ENCODE measurements at places on chromosomes 6 and 20.

GRCh38 chr6:45707176-45707575 is 308.5 kb downstream of the CLIC5 start:
- DNase-seq: no peak

GRCh38 chr6:17601386-17601703 is 1.2 kb downstream of the FAM8A1 start:
- no peak for DNase-seq

DNA sequence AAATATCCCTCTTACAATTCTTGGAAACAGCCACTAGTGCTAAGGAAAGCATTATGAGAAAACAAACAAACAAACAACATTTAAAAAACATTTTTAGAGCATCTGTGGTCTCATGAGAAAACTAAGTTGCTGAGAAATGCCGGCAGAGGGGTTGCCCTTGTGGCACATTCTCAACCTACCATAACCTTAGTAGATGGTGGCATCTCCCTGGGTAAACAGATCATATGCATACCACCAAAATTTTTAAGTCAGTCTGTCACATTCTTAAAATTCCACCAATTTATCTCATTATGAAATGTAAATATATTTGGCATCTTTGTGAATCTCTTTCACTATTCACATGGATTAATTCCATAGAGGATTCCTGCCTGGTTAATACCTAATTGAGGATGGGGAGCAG is 575.7 kb upstream of the MARCKS start:
- no peak for DNase-seq

GRCh38 chr6:118277631-118278030 is 270.5 kb upstream of the PLN start:
- no peak for DNase-seq

GRCh38 chr20:48828734-48829460 is 1.1 kb upstream of the PREX1 start:
- DNase-seq: no peak

GRCh38 chr20:61802721-61803311 is 262.9 kb downstream of the TAF4 start:
- DNase-seq: no peak

DNA sequence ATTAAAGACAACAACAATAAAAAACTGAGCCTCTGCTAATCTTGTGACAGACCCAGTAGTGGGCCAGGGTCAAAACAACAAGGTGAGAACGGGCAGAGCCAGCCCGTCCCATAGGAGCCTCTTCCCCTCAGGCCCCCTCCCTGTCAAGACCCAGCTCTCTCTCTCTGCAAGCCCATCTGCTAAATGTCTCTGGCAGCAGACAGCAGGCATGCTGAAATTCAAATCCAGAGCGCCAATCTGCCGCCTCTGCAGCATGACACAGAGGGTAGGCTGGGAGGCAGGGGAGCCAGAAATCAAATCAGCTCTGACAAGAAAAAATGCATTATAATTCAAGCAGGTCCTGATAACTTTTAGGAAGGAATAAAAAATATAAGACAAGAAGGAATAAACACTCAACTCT is 26.3 kb downstream of the METTL24 start:
- DNase-seq: no peak

DNA sequence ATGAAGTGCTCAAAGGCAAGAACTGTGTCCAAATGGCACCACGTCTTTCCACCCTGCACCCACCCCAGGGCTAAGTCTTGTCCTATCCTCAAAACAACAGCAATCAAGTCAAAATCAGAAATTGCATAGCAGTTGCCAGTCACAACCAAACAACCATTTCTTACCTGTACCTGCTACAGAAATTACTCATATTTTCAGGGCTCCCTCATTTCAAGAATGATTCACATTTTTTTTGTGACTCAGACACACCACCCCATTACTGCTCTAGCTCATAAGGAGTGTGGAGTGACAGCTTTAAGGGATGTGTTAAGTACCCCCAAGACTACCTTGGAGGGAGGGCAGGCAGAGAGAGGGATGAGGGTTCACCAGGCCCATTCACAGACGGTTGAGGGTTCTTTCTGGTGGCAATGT is 111.7 kb downstream of the TRERF1 start:
- no peak for DNase-seq

DNA sequence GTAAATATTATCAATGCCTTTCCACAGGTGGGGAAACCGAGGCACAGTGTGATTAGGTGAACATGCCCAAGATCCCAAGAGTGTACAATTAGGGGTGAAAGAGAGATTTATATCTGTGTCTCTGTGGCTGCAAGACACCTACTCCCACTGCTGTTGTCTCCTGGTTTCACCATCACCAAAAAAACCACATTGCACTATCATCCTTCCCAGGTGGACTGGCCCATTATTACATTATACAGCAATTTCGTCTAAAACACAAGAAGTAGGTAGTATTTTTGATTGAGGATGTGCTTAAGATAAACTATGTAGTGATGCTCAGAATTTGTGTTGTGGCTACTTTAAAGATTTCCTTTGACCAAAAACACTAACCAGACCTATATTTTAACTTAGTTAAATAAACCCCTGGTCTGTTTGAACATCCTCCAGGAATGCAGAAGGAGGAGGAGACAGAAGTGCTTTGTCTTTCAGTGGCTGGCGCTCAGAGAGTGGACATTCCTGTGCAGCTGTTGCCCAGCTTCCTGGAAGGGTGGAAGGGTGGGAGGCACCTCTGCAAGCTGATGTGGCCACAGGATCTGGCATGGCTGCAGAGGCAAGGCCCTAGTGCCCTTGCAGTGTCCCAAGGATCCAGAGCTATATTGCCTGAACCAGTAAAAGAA is 23.8 kb downstream of the DCBLD1 start:
- no peak for DNase-seq

DNA sequence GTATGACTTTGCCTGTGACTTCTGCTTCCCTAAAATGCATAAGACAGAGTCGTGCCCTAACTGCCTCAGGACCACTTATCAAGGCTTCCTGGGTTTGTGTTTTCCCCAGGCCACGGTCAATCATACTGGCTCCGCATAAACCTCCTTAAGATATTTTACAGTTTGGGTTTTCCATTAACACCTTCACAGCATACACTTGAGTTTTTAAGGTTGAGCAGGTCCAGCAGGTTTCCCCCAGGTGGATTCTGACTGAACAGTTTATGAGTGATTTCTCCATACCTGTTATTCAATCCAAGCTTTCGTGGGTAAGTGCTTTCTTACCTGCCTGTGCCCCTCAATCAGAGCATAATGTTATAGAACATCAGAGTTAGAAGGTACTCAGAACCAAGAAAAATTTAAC is 39.3 kb downstream of the NINL start:
- DNase-seq: no peak

GRCh38 chr6:33192105-33192646 is at the start of gene COL11A2:
TSS of gene COL11A2 (minus strand) at chr6:33192467. CDS start at chr6:33192240, 227 bp downstream.
- DNase-seq: no peak

GRCh38 chr6:33508935-33509926 is 54.9 kb downstream of the ZBTB9 start:
- DNase-seq: no peak

- DNase-seq: no peak
These were observed 248.8 kb downstream of the TTLL2 start for GRCh38 chr6:167573461-167574215.
